Fibroblast of lung (primary cell): ENCODE measurements at places on chromosomes 1 and 21.
A peak's percentile ranks its signal among the peaks of the same experiment; 100 is the strongest.

GRCh38 chr1:161200421-161200991 is 1.7 kb upstream of the ADAMTS4 start:
- DNase-seq = no peak

GRCh38 chr1:65959896-65960567 is 167.3 kb downstream of the PDE4B start:
- DNase-seq = peak; percentile 76

GRCh38 chr1:24541711-24542346 is 14.1 kb upstream of the NCMAP start:
- no peak for DNase-seq

GRCh38 chr21:15212206-15212605 is 147.4 kb upstream of the NRIP1 start:
- no peak for DNase-seq

DNA sequence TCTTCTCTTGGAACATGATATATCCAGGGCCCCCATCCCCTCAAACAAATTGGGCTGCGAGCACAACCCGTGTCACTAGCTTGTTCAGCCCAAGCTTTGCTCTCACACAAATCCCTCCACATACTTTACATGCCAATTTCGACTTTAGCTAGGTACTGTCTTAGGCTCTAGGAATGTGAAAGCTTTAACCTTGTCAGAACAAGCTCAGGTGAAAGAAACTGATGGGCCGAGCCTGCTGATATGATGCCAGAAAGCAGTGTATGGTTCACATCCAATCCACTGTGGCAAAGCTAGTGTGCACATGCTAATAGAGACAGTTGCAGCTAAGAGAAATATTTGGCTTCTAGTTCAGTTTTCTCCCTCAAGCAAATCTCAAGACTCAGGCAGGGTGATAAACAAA is 79.5 kb downstream of the TNFSF18 start:
- DNase-seq = no peak

- no peak for DNase-seq
These were observed 264.2 kb downstream of the HMCN1 start for GRCh38 chr1:185998391-185998790.

DNA sequence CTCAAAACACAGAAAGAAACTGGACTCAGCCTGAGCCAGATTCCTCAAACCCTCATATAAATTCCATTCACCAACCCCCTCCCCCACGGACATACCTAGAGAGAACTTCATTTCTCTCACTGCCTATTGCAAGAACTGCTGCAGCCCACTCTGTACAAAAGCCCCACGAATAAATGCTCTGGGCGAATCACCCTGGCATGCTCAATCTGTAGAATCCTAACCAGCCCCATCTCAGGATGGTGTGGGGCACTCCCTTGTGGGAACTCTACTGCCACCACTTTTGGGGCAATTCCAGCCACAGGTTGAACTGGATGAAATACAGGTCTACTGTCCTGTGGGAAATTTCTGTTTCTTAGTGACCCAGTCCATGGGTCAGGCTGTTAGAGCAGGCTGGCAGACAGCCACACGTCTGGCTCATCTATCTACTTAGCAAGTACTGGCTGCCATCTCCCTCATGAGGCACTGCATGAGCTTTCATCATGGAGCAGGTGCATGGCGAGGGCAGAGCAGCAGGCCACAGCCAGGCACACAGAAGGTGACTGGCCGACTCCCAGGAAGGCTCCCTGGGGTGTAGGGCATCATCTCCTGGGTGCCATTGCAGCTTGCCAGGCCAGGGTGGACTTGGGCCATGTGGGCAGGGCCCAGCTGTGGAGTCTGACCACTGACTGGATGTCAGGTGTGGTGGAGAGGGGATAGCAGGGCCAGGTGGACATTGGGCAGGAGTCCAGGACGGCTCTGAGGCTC is 1.6 kb upstream of the C1orf35 start:
- DNase-seq = peak; percentile 27

GRCh38 chr1:214075999-214076707 is 88.4 kb downstream of the PROX1 start:
- DNase-seq = no peak

DNA sequence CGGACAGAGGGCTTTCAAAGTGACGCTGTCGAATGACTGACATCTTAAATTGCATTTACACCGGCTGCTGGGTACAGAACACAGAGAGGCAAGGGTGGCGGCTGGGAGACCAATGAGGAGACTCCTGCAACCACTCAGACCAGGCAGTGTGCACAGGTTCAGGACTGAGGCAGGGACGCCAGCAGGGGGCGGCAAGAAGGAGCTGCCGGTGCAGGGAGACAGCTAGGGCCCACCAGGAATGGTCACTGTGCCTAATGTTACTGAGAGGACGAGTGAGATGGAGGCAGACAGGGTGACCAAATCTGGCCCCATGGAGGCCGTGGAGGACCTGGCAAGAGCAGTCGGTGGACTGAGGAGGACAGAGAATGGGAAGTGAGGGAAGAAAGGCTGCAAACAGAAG is 23.5 kb downstream of the GLIS1 start:
- DNase-seq = no peak

- no peak for DNase-seq
These were observed 1361.7 kb upstream of the B3GALT2 start for GRCh38 chr1:194548071-194548470.

DNA sequence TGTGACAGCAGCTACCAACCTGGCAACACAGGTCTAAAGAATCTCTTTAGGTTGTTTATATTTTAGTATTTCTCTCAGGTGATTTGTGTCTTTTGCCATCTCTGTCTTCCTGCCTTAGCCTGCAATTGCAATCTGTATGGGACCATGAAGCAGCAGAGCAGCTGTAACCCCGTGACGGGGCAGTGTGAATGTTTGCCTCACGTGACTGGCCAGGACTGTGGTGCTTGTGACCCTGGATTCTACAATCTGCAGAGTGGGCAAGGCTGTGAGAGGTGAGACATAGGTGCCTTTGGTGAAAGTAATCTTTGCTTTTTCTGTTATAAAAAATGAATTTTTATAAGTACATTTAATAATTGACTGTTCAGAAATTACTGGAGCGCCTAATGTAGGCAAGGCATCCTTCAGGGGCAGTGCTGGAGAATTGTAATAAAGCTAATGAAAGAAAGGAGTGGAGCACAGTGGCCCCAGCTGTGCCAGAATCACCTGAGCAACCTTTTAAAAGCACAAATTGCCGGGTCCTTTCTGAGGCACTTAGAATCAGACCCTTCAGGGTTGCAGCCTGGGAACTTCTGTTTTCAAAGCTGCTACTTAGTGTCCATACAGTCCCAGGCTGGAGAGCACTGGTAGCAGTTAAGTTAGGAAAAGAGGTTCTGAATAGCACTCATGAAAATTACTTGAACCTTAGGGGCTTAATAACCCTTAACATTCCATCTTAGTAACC is 60.6 kb upstream of the LAMC2 start:
- no peak for DNase-seq

DNA sequence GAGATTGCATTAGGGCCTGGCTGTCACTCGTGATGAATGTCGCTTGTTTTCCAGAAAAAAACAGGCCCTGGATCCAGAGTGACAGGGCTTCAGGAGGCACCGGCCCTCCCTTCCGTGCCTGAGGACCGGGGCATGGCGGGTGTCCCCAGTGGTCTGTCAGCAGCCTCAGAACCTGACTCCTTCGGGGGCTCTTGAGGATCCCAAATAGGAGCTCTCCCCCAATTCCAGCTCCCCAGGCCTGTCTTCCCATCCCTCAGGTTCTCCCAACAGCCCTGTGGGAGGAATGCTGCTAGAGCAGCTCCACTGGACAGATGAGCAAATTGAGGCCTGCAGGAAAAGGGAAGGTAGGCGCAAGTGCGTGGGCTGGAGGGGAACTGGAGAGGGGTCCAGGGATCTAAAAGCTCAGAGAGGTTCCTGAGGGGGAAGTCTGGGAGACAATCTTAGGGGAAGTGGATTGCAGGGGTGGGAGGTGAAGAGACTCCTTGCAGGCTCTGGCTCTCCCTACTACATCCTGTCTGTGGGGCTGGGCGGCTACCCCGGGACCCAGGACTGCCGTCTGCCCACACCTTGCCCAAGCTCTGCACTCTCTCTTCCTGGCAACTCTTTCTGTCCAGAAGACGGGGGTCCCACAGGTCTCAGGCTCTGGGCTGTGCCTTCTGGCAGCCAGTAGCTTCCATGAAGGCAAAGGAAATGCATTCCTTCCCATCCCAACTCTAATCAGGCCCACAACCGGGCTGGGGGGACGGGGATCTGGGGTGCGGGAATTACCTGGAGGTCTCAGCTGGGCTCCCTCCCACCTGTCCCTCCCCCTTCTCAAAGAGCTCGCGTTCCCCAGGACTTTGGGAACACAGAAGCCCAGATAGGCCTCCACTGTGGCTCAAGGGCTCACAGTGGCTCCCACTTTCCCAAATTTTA is 105.7 kb upstream of the CASZ1 start:
- DNase-seq = no peak

DNA sequence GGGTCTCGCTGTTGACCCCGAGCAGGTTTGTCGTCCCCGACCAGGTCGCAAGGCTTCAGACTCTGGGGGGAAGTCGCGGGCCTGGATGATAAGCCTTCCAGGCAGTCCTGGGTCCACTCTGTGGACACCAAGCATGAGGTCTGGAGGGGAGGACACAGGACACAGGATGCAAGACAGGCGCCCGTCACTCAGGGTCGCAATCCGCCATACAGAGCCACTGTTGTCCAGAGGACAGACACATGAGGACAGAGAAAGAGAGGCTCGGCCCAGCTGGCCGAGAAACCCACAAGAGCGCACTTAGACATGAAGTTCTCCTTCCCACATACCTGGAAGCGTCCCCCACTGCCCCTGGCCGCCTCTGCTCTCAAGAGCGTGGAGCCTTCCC is 4.8 kb upstream of the FOXD2 start:
- DNase-seq = no peak

DNA sequence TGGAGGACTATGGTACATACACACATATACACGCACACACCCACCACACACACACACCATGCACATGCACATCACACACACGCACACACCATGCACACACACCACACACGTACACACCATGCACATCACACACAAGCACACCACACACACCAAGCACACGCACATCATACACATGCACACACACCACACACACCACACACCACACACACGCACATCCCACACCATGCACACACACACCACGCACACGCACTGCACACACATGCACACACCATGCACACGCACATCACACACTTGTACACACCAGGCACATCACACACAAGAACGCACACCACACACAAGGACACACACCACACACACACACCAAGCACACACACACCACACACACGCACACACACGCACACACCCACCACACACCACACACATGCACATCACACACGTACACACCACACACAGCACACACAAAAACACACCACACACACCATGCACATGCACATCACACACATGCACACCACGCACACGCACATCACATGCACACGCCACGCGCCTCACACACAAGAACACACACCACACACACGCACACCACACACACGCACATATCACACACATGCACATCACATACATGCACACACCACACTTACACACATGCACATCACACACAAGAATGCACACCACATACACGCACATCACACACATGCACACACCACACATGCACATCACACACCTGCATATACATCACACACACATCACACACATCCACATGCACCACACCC is 9.2 kb downstream of the PDE9A start:
- DNase-seq = no peak

DNA sequence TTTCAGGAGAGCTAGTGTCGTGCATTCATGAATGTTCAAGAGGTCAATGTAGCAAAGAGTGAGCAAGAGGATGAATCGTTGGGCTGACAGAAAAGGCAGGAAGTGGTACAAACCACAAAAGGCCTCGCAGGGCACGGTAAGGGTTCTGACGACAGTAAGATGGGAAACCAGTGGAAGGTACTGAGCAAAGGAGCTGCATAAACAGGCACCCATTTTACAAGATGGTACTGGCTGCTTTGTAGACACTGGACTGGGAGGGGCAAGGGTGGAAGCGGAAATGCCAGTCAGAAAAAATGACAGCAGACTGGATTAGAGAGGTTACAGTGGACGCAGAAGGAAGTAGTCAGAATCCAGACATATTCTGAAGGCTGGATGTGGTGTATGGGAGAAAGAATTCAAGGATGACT is 123.5 kb downstream of the PTPN14 start:
- peak; percentile 90 for DNase-seq

DNA sequence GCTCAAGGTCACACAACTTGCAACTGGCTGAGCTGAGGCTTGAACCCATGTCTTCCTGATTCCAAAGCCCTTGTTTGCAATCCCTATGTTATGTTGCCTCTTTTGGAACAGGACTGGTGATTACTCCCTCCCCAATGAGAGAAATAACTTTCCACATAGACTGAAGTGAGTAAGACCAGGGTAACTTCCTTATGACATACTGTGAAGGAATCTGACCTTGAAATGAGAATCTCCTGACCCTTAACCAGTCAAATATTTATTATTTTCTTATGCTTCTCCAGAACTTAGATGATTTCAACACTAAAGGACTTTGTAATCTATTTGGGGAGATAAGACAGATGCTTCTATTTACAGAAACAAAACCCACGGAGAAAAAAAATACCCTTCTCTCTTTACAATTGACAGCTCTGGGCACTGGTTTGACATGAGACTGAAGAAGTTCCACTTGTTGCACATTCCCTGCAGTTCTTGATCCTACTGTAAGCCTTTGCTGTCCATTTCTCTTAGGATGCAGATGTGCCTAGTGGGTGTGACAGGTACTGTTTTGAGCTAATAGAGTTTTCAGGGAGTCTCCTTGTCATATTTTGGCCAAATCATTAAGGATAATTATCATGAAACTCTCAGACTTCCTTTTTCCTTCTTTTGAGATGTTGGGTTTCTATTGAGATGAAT is 3.9 kb upstream of the RPTN start:
- DNase-seq = peak; percentile 58

DNA sequence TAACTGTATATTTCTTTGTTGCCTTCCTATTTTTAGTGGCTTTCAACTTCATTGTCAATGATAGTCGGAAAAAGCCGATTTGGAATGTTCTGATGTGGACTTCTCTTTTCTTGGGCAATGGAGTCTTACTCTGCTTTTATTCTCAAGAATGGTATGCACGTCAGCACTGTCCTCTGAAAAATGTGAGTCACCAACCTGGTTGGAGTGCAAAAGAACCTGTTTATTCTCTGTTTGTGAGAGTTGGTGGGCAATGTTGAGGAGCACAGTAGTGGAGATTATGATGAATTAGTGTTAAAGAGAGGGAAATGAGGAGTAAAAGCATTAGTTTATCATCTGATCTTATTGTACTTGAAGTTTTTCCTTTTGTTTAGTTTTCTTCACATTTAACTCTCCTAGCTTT is 14.5 kb upstream of the AXDND1 start:
- DNase-seq = no peak

DNA sequence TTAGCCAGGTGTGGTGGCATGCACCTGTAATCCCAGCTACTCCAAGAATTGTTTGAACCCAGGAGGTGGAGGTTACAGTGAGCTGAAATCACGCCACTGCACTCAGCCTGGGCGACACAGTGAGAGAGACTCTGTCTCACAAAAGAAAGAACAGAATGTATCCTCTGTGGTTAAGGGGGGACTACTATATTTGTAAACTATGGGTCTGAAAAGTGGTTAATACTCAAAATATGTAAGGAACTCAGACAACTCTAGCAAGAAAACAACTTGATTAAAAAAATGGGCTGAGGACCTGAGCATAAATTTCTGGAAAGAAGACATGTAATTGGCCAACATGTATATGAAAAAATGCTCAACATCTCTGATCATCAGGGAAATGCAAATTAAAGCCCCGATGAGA is 11.2 kb downstream of the FNBP1L start:
- DNase-seq = no peak
